H54 (cell line): ENCODE measurements at places on chromosomes 2 and 18.
A peak's percentile ranks its signal among the peaks of the same experiment; 100 is the strongest.

DNA sequence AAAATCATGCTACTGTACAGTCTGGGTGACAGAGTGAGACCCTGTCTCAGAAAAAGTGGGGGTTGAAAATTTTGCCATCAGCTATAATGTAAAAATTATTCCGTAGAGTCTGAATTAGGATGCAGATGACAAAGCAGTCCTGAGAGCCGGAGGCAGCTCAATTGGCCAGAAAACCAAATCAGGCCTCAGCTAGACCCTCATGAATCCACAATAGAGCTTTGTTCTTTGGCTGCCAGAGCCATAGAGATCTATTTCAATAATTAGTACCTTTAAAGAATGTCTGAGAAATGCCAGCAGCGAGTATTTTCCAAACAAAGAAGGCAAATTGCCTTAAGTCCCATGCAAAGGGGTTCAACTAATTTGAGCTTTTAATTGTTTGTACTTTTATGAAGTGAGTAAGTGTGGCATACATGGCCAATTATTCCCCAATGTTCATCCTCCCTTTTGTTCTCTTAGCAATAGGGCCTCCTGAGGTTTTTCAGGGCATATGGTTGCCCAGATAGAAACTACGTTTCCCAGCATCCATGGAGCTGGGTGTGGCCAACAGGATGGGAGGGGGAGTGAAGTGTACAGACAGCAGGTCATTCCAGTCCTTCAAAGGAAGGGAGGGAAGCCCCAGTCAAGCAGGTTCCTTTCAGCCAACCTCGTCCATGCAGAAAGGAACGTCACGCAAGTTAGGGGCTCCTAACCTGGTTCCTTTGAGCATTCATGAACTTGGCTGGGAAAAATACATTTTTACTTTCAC is 211.3 kb upstream of the APCDD1 start:
- DNase-seq, result no peak

GRCh38 chr18:31684279-31685096 is at the start of gene B4GALT6:
Gene B4GALT6 (minus strand): TSS chr18:31684581. CDS start chr18:31684426, 155 bp downstream.
- DNase-seq, result peak; percentile 26

DNA sequence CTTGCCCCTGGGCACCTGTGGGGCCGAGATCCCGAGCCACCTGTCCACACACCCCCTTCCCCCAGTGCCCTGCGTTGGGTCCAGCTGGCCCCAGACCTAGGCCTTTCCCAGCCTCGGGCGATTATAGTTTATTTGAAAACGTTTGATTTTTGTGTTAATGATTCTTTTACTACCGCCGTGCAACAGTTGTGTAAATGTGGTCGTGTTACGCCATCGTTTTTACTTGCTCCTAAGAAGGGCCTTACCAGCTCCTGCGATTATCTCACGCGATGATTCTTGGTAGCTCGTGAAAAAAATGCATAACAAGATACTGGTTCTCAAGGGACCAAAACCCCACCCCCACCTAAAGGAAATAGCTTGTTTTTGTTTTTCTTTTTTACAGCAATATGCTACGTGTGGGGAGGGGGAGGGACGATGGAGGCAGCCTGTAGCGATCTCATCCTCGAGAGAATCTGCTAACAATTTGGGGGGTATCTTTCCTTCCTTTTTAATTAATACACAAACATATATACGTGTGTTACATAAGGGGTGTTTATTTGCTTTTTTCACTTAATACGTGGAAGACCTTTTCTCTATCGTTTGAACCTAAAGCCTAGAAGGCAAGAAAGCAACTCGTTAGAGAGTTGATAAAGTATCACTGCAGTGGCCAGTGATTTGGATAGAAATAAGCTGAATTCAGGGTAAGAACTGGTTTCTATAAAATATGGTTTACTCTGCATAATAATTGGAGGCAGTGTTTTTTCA is 1.0 kb downstream of the ZDBF2 start:
- DNase-seq, result peak; percentile 60

GRCh38 chr18:33641141-33641540 is 63.1 kb downstream of the ASXL3 start:
- no peak for DNase-seq

- DNase-seq, result no peak
Measured at GRCh38 chr2:203951366-203951902, 14.9 kb downstream of the ICOS start.

DNA sequence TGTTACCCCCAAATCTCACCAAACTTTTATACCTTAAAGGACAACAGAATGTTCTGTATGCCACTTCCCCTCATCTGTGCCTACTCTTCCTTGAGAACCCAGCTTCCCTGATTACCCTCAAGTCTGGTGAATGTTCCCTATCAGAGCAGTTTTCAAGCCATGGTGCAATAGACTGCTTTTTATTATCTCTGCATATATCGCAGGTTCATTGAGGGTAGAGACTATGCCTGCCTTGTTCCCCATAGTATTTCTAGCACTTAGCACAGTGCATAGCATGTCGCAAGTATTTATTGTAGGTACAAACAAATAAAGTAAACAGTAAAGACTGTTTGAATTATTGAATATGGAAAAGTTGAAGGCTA is 146.6 kb downstream of the HAUS1 start:
- DNase-seq, result no peak

DNA sequence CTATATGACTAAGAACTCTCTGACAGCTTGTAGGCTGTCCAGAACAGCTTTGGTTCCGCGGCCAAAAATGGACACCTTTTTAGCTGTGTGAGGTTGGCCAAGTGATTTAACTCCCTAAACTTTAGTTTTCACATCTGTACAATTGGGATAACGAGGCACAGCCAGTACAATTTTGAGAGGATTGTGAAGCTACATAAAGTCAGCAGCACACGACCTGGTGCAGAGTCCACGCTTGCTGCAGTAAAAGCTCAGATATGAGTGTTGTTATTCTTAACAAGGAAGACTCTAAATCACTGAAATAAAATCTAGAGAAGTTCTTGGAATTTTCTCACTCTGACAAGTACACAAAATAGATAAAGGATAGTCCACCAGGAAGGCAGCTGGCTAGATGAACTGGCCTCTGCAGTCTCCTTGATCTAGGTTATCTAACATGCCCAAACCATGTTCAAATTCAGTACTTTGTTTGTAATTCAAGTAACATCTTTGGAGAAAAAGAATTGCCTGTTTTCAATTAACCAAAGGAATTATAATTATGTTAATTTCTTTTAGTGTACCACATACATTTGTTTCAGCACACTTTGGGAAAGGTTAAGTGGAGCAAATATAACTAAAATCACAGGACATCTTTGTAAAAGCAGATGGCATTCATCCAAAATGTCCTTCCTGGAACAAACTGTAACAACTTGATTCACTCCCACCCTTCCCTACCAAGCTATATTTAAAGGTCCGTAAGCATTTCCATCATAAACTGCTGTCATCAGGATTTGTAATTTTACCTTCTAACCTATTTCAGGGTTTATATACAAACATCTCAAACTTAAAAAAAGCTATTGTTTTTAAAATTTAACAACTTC is 201.7 kb upstream of the STK17B start:
- DNase-seq, result no peak

GRCh38 chr18:37321582-37322491 is 243.8 kb downstream of the CELF4 start:
- no peak for DNase-seq
